ENCODE measurements at places on chromosomes 1 and 21. TPM values are rescaled to one million over a fixed set of nuclear protein-coding genes. Genes with fewer than 3 reads are reported as not detected.

Gene NUP133
- 15.9 TPM for total RNA-seq

Gene RHD
- total RNA-seq, result not detected

Gene KLHDC9
- 2.0 TPM for total RNA-seq

Gene KCNA2
- 0.01 TPM for total RNA-seq

Gene ADAMTS5
- total RNA-seq, result not detected

Gene PLA2G2C
- total RNA-seq, result not detected

Gene CLCA1
- not detected for total RNA-seq

Gene PCSK9
- 3.9 TPM for total RNA-seq

Gene DNAJC28
- total RNA-seq, result 0.49 TPM

Gene FCRL6
- total RNA-seq, result not detected

Gene PLPP3
- total RNA-seq, result 18.8 TPM

Gene LRRC3
- total RNA-seq, result 2.0 TPM

Gene MAGI3
- total RNA-seq, result 4.4 TPM

Gene RGS5
- 0.51 TPM for total RNA-seq

Gene KCNJ9
- total RNA-seq, result not detected

Gene RAB29
- total RNA-seq, result 11.1 TPM

Gene S100A6
- total RNA-seq, result 3,724 TPM

Gene ETV3L
- total RNA-seq, result not detected

Gene HAO2
- not detected for total RNA-seq

Gene LAMB3
- total RNA-seq, result 22.5 TPM

Gene TBX15
- not detected for total RNA-seq

Gene MARK1
- 0.16 TPM for total RNA-seq

Gene ITSN1
- total RNA-seq, result 20.7 TPM

Gene NMNAT2
- total RNA-seq, result 0.47 TPM

Gene EFNA1
- 28.5 TPM for total RNA-seq

Gene ANKRD35
- total RNA-seq, result not detected

Gene FHAD1
- total RNA-seq, result 0.29 TPM

Gene FMO5
- 0.29 TPM for total RNA-seq

Gene RYR2
- total RNA-seq, result not detected

Gene RXFP4
- not detected for total RNA-seq

Gene RGSL1
- total RNA-seq, result not detected

Gene FMO2
- total RNA-seq, result not detected

Gene KCNC4
- 4.3 TPM for total RNA-seq

Gene SPRR2A
- not detected for total RNA-seq

Gene ARHGEF10L
- total RNA-seq, result 8.0 TPM

Gene KRTAP19-3
- not detected for total RNA-seq

Gene DNAH14
- 14.9 TPM for total RNA-seq

Gene F3
- total RNA-seq, result 3.2 TPM
